NCI-H2171 treated with DMSO at 0.1 percent for 48 hours (cell line): ENCODE measurements at places on chromosomes 7 and 10.

- no peak for DNase-seq
These were observed 155.2 kb downstream of the DGKI start for GRCh38 chr7:137691566-137691965.

- no peak for DNase-seq
These were observed 10.7 kb downstream of the SUV39H2 start for GRCh38 chr10:14889318-14889717.

DNA sequence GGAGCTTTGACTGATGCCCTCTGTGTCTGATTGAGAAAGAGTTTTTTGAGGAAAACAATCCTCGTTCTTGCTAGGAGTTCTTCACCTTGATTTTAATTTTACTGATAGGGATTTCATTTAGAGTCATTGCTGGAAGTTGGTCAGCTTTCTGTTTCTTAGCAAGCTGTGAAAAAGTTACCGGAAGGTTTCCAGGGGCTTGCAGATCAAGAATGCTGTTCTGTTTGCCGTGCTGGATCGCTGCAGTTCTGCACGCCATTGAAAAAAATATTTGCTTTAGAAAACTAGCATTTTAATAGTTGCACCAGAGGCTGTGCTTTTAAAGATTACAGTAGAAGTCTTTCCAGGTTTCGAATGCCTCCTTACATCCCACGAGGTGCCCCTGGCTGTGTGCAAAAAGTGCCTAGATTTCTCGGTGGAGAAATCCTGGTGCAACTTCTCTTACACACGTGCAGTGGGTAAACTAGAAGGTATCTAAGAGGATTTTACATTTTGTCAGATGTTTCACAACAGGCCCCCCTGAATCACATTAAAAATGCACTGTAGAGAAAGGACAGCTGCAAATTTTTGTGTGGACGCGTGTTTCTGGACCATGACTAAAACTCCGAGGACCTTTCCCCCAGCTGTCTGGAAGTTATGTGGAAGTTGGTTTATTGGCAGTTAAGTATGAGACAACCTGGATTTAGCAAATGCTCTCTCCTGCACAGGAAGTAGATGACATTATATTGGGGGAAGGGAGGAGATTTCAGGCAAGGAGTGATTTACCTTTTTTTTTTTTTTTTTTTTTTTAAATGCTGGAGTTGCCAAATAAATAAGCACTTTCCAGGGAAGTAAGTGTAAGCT is 5.8 kb downstream of the TCF7L2 start:
- no peak for DNase-seq

GRCh38 chr7:131302876-131303707 is 24.6 kb upstream of the MKLN1 start:
- DNase-seq, result no peak

- DNase-seq, result no peak
These were observed 276.2 kb downstream of the USP6NL start for GRCh38 chr10:11335167-11335652.
